Vagina (tissue), 2 donors: ENCODE measurements at places on chromosomes 4 and X.
A peak's percentile ranks its signal among the peaks of the same experiment; 100 is the strongest.

DNA sequence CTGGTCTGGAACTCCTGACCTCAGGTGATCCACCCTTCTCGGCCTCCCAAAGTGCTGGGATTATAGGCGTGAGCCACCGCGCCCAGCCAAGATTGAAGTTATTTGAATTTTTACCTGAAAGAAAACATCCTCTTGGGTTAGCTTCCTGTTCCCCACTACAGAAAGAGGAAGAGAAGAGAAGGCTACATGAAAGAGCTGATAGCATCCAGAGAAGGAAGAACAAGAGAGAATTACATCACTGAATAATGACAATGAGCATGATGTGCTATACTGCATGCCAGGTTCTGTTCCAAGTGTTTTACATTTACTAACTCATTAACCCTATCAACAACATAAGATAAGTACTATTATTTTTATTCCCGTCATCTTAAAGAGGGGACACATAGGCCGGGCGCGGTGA lies 11.5 kb upstream of the TBC1D1 start:
- no peaks in the 10 kb centered on the region for H3K4me1 ChIP-seq
- no peak overlapping the region for H3K4me3 ChIP-seq
- no peaks in the 10 kb centered on the region for H3K27me3 ChIP-seq

DNA sequence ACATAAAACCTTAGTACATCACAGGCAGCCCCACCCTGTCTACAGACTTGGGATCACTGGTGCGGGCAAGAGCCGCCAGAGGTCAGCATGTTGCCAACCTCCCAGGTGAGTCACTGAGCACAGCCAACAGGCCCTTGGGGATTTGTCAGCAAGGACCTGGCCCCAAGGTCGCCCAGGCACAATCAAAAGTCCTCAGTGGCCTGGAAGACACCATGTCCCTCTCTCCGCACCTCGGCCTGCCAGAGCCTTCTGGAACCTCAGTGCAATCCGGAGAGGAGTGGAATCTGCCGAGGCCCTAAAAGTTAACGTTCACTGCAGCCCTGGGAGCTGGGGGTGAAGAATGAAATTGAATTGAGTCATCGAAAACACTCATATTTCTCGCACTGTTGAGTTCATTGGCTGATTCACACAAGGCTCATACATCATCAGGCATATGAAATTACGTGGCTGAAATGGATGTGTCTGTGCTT lies 74.3 kb downstream of the WFS1 start:
- DNase-seq: no peak
- H3K27ac ChIP-seq: no peak overlapping the region
- no peaks in the 10 kb centered on the region for H3K4me1 ChIP-seq
- H3K36me3 ChIP-seq: no peaks in the 10 kb centered on the region
- no peaks in the 10 kb centered on the region for H3K27me3 ChIP-seq

DNA sequence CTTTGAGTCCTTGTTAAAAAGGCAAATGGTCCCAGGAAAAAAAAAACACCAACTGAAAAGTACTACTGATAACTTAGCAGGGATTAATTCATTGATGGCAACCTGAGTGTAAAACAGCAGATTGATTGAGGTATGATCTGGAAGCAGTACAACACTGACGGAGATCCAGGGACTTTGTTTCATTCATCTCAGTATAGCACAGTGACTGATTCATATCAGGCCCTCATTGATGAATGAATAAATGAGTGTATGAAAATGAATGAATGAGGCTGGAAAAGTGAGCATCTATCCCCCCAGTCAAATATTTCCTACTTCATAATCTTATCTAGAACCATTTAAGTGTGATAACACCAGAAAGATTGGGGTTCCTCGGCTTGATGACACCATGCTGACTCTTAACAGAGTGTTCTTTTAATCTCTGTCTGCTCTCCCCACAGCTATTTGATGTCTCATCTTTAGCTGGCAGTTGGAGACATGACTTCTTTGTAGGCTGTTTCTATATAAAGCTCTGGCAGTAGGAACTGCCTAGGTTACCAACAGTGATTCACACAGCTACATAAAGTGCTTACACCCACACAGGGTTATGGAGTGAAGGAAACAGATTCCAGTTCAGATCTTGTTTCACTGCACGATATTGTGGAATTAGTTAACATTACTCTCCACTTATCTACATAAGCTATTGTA lies 18.6 kb upstream of the RNF128 start:
- no peak for DNase-seq
- no peaks in the 10 kb centered on the region for H3K36me3 ChIP-seq
- H3K4me1 ChIP-seq: no peaks in the 10 kb centered on the region
- no peak overlapping the region for H3K27ac ChIP-seq

DNA sequence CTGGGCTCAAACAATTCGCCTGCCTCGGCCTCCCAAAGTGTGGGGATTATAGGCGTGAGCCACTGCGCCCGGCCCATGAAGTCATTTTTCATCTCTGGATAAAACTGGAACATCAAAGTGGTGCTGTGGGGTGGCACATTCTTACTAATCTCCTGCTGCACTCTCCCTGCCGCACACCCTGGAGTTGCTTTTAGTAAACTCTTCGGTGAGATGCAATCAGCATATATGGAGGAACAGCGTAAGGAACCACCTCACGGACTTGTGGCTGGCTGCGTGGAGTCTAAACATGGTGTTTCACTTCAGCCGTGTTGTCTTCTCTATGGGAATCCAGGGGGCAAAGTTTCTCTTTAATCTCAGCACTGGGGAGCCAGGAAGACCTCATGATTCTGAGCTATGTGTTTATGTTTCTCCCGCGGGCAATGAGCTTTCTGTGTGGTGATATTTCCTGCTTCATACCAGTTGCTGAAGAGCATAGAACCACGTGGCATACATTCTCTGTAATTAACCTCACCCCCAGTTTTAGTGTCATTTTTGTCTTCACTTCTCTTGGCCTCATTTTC lies 2.1 kb upstream of the RHOH start:
- no peaks in the 10 kb centered on the region for H3K27me3 ChIP-seq
- H3K4me1 ChIP-seq: no peaks in the 10 kb centered on the region
- H3K36me3 ChIP-seq: no peaks in the 10 kb centered on the region
- DNase-seq: peak; percentile 64
- no peak overlapping the region for H3K4me3 ChIP-seq

DNA sequence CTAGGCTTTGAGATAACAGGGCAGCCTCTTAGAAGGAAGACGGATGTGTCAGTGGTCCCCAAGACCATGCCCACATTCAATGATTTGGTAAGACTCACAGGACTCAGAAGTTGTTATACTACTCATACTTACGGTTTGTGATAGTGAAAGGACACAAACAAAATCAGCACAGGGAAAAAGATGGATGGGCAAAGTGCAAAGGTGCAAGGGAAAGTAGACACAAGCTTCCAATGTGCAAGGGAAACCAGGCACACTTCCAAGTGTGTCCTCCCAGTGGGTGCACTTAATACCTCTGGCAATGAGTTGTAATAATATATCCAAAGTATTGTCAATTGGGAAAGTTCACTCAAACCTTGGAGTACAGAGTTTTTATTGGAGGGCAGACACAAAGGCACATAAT lies 53.8 kb upstream of the VCX start:
- H3K27ac ChIP-seq: no peak overlapping the region
- DNase-seq: no peak
- no peaks in the 10 kb centered on the region for H3K27me3 ChIP-seq
- no peaks in the 10 kb centered on the region for H3K36me3 ChIP-seq
- H3K4me3 ChIP-seq: no peak overlapping the region
- no peaks in the 10 kb centered on the region for H3K4me1 ChIP-seq

DNA sequence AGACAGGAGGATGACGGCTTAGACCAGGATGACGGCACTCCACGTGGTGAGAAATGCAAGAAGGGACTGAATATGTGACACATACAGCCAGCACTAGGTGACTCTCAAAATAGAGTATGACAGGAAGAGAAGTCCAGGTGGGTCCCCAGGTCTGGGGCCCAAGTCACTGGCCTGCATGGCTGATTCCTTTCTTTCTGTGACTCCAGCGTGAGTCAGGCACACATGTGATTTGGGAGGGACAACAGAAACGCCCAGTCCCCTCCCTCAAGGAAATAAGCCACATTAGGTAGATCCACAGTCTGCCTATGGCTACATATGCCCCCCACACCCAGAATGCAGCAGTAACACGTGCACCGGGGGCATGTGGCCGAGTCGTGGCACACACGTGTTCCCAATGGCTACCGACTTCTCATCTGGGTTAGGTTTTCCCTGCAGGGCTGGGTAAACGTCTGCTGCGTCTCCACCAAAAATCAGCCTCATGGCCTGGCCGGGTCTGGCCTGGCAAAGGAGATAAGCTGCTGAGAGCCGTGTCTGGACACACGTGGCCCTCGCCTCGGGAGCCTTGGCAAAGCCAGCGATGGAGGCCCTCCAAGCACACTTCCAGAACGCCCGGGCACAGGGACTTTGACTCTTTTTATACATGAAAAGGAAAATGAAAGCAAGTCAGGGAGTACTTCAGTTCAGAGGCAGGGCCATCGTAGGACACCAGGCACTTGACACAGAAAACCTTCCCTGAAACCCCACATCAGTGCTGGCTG lies 19.3 kb downstream of the SEL1L3 start:
- H3K36me3 ChIP-seq: no peaks in the 10 kb centered on the region
- no peak overlapping the region for H3K4me3 ChIP-seq
- H3K27ac ChIP-seq: no peak overlapping the region
- H3K4me1 ChIP-seq: no peaks in the 10 kb centered on the region
- DNase-seq: no peak

- DNase-seq: no peak
- peak overlapping the region; percentile 44 for H3K4me3 ChIP-seq
- H3K27ac ChIP-seq: no peak overlapping the region
- H3K4me1 ChIP-seq: peaks cover 6% of the 10 kb centered on the region
- H3K36me3 ChIP-seq: no peaks in the 10 kb centered on the region
- no peaks in the 10 kb centered on the region for H3K27me3 ChIP-seq
Observed at GRCh38 chrX:120308558-120308957, 2.7 kb downstream of the TMEM255A start.

- H3K4me1 ChIP-seq: no peaks in the 10 kb centered on the region
- DNase-seq: no peak
Observed at GRCh38 chr4:129822701-129823100, 726.7 kb downstream of the C4orf33 start.

DNA sequence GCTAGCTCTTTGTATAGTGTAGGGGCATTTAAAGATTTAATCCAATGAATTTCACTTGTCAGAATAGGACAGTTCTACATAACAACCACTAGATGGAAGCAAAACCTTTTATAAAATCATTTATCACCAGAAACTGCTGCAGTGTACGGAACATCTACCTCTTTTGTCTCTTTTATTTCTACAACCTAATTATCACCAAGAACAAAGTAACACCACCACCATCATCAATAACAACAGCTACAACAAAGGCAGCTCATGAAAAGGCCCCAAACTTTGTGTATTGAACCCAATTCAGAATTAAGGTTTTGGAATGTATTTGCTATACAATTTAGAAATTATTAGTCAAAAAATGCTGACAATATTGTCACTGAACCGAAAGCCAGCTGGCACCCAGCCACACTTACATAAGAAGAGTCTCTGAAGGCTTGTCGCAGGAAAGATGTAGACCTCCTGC lies 260.9 kb upstream of the RPS6KA3 start:
- peaks cover 4% of the 10 kb centered on the region for H3K4me1 ChIP-seq
- H3K4me3 ChIP-seq: no peak overlapping the region

DNA sequence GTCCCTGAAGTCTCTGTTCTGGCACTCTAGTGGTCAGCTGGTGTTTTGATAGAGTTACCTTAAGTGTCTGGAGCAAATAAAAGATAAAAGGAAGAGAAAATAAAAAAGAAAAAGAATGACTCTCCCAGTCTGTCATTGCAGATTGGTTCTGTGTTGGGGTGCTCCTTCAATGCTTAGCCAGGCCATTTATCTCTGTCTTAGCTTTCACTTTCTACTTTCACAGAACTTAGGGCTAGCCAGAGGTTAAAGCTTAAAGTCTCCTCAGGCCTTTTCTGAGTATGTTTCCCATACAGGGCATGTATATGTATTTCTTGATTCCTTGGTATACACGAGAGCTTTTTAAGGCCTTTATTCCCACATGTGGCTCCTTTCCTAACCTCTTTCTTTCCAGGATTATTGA lies 83.1 kb upstream of the TEX13D start:
- H3K4me3 ChIP-seq: no peak overlapping the region
- no peaks in the 10 kb centered on the region for H3K36me3 ChIP-seq
- H3K4me1 ChIP-seq: no peaks in the 10 kb centered on the region
- no peak overlapping the region for H3K27ac ChIP-seq
- no peaks in the 10 kb centered on the region for H3K27me3 ChIP-seq

DNA sequence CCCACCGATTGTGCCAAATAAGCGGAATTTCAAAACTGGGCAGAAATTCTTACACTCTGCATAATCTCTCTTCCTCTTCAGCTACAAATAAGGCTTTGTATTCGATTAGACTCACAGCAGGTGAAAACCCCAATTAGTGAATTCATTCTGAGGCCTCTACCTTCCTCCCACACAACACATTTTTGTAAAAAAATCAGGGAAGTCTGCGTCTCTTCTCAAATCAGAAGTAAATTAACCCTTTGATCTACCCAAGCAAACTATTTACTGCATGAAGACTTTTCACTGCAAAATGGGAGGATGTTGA lies 200.6 kb upstream of the FTHL17 start:
- H3K4me1 ChIP-seq: no peaks in the 10 kb centered on the region
- H3K4me3 ChIP-seq: no peak overlapping the region
- no peak for DNase-seq
- H3K27ac ChIP-seq: no peak overlapping the region

- H3K27me3 ChIP-seq: no peaks in the 10 kb centered on the region
- no peaks in the 10 kb centered on the region for H3K4me1 ChIP-seq
- no peak overlapping the region for H3K4me3 ChIP-seq
- no peaks in the 10 kb centered on the region for H3K36me3 ChIP-seq
- H3K27ac ChIP-seq: no peak overlapping the region
- DNase-seq: no peak
Observed at GRCh38 chrX:30814978-30815377, 74.1 kb downstream of the TAB3 start.

GRCh38 chr4:2537011-2537830 lies 774 bp downstream of the FAM193A start:
- peaks cover 53% of the 10 kb centered on the region for H3K4me1 ChIP-seq
- peak overlapping the region; percentile 91 for H3K4me3 ChIP-seq
- no peaks in the 10 kb centered on the region for H3K36me3 ChIP-seq
- no peaks in the 10 kb centered on the region for H3K27me3 ChIP-seq
- DNase-seq: no peak

- H3K27ac ChIP-seq: no peak overlapping the region
- DNase-seq: no peak
- no peak overlapping the region for H3K4me3 ChIP-seq
- H3K27me3 ChIP-seq: no peaks in the 10 kb centered on the region
Observed at GRCh38 chr4:98720871-98721480, 62.6 kb upstream of the TSPAN5 start.
